T-helper 22 cell (primary cell): ENCODE measurements at places on chromosomes 7 and 10.

- DNase-seq: no peak
Measured at GRCh38 chr7:132276976-132277725, 299.1 kb downstream of the PLXNA4 start.

DNA sequence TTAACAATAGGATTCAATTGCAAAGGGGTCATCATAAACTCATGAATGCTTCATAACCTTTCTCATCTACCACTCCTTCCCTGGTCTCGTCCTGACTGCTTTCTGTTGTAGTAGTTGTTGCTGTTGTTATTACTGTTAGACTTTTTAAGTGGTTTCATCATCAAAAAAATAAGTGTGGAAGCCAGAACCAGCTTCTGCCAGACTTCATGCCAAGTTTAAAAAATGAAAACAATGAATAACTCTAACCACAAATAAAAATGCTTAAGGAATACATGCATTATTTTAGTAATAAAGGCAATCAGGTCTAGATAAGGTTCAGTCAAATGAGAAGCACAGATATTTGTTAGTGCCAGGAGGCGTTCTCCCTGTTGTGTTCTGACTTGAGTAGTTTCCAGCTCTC lies 85.4 kb downstream of the PCLO start:
- no peak for DNase-seq

- DNase-seq: no peak
Measured at GRCh38 chr7:71424166-71425035, 292.5 kb downstream of the GALNT17 start.

DNA sequence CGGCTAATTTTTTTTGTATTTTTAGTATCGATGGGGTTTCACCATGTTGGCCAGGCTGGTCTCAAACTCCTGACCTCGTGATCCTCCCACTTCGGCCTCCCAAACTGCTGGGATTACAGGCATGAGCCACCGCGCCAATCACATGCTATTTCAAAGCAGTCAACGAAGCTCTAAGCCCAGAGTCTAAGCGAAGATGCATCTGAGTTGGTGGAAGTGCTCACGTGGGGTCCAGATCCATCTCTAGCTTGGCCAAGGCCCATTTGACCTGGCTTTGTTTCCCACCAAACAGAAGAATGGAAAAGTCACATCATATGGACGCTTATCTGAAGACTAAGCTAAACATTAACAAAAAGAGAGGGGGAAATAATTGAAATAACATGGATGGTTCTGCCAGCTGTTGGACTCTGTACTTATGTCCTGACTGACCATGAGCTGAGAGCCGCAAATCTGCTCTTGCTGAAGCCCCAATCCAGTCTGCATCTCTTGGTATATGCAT lies 3.8 kb upstream of the GTF2I start:
- no peak for DNase-seq

GRCh38 chr10:62594093-62594520 lies 210.4 kb upstream of the ADO start:
- DNase-seq: no peak

- no peak for DNase-seq
Measured at GRCh38 chr7:17108049-17108584, 190.3 kb upstream of the AHR start.

DNA sequence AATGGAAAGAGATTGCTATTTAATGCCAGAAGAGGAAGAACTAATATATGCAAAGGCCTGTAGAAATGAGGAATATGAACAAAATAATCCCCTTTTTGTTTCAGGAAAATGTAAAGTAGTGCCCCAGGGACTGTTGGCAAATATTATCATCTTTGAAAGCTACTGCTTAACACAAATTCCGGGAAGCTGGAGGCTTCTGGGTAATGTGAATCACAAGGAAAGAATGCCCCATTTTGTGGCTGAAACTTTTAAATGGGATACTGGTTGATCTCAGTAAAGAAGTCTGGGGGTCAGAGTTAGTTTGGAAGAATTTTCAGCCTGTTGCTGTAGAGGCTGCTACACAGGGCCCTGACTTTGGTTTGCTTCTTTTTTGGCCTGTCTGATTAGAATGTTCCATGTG lies 141.0 kb downstream of the PTEN start:
- DNase-seq: no peak

DNA sequence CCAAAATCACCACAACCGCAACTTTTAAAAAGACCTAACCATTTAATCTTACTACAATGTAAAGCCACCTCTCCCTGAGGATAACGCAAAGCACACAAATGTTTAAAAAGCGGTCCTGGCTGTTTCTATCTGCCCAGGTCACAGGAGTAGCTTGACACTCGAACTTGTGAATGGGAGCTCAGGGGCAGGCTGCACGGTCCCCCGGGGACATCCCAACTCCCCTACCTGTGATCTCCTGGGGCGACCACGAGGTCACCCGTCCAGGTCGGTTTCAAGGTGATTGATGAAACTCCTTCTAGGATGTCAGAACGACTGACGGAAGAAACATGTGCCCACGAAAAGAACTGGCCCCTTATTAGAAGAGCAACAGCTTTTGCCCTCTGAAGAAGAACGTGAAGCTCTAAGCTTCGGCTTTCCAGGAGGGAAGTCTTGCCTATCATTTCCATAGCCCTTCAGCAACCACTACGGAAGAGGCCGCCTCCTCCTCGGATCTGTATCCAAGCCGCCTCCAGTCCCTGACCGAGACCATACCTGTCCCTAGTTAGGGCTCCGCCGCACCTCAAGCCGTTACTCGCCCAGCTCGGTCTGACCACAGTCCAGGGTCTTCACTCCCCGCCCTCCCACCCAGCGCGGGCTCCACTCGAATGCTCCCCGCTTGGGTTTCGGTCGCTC lies 459 bp downstream of the CYCS start:
- DNase-seq: no peak

GRCh38 chr7:114392686-114393085 lies 21.9 kb upstream of the FOXP2 start:
- no peak for DNase-seq

- no peak for DNase-seq
Measured at GRCh38 chr10:133158756-133159610, 1.0 kb upstream of the KNDC1 start.
